Natural killer cell treated with Interleukin-12 subunit alpha and Interleukin-12 subunit beta and Interleukin-15 and Interleukin-18, amount 100 ng/mL, for 72 hours (primary cell): ENCODE measurements at places on chromosomes 11 and 22. TPM values are rescaled to one million over a fixed set of nuclear protein-coding genes. Genes with fewer than 3 reads are reported as not detected.

GDPD4 gene
- total RNA-seq = not detected

GRCh38 chr22:36492109-36492508, 10.7 kb upstream of the TXN2 start:
- peaks cover 3% of the 10 kb centered on the region for H3K36me3 ChIP-seq
- no peak for DNase-seq
- H3K4me1 ChIP-seq = peaks cover 5% of the 10 kb centered on the region
- no peak overlapping the region for H3K27ac ChIP-seq
- no peaks in the 10 kb centered on the region for H3K27me3 ChIP-seq

- no peak overlapping the region for H3K4me3 ChIP-seq
- no peak overlapping the region for H3K27ac ChIP-seq
- H3K4me1 ChIP-seq = no peaks in the 10 kb centered on the region
- H3K36me3 ChIP-seq = no peaks in the 10 kb centered on the region
- DNase-seq = no peak
These were observed 2.3 kb downstream of the GPHA2 start for GRCh38 chr11:64933213-64933934.

- no peak for DNase-seq
- no peak overlapping the region for H3K4me3 ChIP-seq
- H3K27ac ChIP-seq = no peak overlapping the region
- no peaks in the 10 kb centered on the region for H3K4me1 ChIP-seq
- no peaks in the 10 kb centered on the region for H3K36me3 ChIP-seq
- H3K27me3 ChIP-seq = no peaks in the 10 kb centered on the region
These were observed 1286.5 kb upstream of the TENM4 start for GRCh38 chr11:80727315-80727714.

DNA sequence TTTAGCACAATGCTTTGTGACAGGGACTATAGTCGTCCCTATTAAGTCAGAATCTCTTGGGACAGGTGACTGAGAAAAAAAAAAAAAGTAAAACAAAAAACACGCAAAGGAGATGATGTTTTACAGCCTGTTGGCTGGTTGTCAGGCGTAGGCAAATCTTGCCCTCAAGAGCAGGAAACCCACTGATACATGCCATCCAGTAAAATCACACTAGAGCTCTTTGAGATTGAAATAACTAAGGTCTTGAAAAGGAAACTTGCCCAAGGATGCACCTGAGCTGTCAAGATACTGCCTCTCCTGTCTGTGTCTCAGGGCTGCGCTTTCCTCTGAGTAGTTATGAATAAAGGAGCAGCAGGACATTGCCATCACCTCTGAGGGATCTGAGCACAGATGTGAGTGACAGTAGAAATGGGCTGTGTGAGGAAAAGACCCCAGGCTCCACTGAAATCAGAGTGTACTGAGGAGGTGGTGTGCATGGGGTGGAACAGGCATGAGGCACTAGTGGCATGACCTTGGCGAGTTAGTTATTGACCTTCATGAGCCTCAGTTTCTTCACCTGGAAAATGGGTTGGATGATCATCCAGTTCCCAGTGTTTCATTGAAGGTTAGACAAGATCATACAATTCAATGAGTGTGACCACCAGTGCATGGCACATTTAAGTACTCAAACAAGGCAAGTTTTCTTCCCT, 23.3 kb downstream of the MICAL2 start:
- no peaks in the 10 kb centered on the region for H3K36me3 ChIP-seq
- no peaks in the 10 kb centered on the region for H3K27me3 ChIP-seq
- no peak overlapping the region for H3K27ac ChIP-seq
- DNase-seq = no peak
- peaks cover 8% of the 10 kb centered on the region for H3K4me1 ChIP-seq

GRCh38 chr11:130159657-130160497, at the start of gene ST14:
Gene ST14 (plus strand): TSS chr11:130159782. CDS start chr11:130159980, 198 bp downstream.
- H3K27me3 ChIP-seq = peaks cover 41% of the 10 kb centered on the region
- peaks cover 6% of the 10 kb centered on the region for H3K36me3 ChIP-seq
- DNase-seq = no peak

- H3K4me3 ChIP-seq = no peak overlapping the region
- no peaks in the 10 kb centered on the region for H3K36me3 ChIP-seq
- H3K27me3 ChIP-seq = peaks cover 22% of the 10 kb centered on the region
- no peak overlapping the region for H3K27ac ChIP-seq
- H3K4me1 ChIP-seq = no peaks in the 10 kb centered on the region
These were observed 124.3 kb downstream of the DBX1 start for GRCh38 chr11:20035701-20036601.

DNA sequence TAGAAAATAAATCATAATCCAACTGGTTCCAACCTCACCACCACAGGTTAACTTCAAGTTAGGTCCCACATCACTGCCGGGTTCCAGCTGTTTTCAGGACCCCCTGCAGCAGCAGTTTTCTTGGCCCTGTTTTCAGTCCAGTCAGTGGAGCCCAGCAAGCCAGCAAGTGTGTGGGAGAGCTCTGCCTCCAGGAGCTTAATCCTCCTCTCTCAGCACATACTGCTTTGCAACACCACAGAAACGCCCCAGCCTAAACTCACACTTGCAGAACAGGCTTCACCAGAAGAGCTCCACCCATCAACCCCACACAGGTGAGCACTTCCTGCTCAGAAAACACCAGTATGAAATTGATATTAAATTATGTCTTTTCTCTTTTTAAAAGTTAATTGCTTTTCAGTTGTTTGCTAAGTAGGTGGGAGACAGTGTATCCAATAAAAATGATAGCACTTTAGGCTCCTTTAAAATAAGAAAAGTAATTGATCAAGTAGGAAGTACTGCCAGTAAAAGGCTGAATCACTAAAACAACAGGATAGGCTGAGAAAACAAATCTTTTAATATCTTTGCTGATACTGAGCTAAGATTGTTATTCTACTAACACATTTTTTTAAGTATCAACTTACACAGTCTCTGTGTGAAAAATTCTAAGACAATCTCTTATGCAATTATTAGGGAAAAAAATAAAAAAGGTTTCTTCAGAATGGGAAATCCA, 81.5 kb upstream of the TP53AIP1 start:
- no peak overlapping the region for H3K4me3 ChIP-seq
- H3K27me3 ChIP-seq = peaks cover 3% of the 10 kb centered on the region
- no peak overlapping the region for H3K27ac ChIP-seq

IGLL1 gene
- not detected for total RNA-seq

- DNase-seq = no peak
- peaks cover 16% of the 10 kb centered on the region for H3K27me3 ChIP-seq
- H3K36me3 ChIP-seq = no peaks in the 10 kb centered on the region
- no peaks in the 10 kb centered on the region for H3K4me1 ChIP-seq
- no peak overlapping the region for H3K27ac ChIP-seq
- H3K4me3 ChIP-seq = no peak overlapping the region
These were observed 5.8 kb upstream of the MS4A14 start for GRCh38 chr11:60390419-60390818.

DNA sequence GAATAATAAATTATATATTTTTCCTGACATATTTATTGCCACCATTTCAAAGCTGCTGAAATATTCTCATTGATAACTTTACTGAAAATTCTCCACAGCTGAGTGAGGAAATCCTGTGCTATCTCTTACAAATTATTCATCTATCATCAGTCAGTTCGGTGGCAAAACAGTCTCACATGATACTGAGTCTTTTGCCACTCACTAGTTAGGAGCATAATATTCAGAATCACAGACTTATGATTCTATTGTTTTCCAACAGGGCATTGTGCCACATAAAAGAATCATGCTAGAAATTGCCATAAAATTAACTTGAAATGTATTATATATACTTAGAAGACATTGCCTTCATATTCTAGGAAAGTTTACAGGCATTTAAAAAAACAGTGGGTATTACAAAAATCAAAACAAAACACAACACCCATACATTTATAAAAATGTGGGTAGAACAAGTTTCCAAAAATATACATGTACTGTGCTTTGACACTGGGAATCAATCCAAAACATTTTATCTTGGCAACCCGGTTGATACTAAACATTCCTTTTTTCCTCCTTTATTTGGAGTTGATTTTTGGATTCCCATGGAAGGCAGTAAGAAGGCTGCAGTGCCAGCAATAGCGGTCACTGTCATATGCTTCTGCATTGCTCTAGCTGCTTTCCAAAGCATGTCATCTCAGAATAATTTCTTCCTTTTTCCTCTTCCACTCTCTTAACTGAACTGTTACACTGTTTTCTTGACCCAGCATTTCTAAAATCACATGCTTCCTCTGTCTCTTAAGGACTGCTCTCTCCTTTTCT, 42.5 kb downstream of the ATG16L2 start:
- no peak overlapping the region for H3K4me3 ChIP-seq
- no peak overlapping the region for H3K27ac ChIP-seq
- peaks cover 4% of the 10 kb centered on the region for H3K4me1 ChIP-seq
- no peak for DNase-seq
- peaks cover 9% of the 10 kb centered on the region for H3K36me3 ChIP-seq

GRCh38 chr22:29475550-29475949, 4.5 kb upstream of the NEFH start:
- H3K4me1 ChIP-seq = peaks cover 5% of the 10 kb centered on the region
- H3K36me3 ChIP-seq = no peaks in the 10 kb centered on the region
- no peak overlapping the region for H3K27ac ChIP-seq
- DNase-seq = no peak

DNA sequence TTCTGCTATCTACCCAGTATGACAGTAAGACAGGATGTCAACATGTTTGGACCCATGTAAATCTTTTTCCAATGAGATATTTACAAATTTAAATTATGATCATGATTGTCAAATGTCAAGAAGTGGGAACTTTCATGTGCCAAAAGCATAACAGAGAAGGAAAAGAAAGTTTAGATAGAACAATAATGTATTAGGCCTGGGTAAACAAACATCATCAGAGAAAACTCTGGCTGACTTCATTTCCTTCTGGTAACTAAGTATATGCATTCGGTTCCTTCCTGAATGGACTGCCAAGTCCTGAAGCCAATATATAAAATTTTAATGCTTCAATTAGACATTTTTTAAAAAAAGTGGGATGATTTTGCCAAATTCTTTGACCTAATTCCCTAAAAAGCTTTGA, 16.5 kb downstream of the RNF141 start:
- no peaks in the 10 kb centered on the region for H3K27me3 ChIP-seq
- H3K36me3 ChIP-seq = peaks cover 26% of the 10 kb centered on the region
- no peak overlapping the region for H3K4me3 ChIP-seq
- DNase-seq = no peak

DNA sequence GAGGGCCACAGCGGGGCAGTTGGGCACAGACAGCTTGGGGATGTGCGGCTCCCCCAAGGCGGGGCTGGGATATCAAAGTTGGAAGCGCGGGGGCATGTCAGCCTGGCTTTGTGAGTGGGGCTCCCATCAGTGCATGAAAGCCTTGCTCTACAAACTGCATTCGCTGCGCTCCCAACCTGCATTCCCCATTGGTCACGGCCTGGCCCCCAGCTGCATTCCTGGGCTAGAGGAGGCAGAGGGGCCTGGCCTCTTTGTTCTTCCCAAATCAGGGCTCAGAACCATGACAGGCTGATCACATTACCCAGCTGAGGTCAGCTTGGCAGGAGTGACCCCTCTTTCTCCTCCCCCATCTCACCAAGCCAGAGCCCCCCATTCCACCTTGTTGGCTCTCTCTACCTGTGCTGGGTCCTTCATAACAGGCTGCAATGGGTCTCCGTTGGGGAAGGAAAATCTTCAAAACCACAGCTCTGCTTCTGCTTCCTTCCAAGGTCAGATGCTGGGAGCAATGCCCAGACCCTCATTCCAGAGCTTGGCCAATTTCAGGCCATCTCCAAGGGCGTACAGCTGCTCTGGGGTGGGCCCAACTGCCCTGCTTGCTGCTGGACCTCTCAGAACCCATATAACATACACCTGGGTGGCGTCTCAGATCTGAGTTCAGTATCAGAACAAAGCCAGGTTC, 38.7 kb upstream of the CDON start:
- DNase-seq = no peak
- H3K4me3 ChIP-seq = no peak overlapping the region
- H3K27me3 ChIP-seq = peaks cover 8% of the 10 kb centered on the region

DNA sequence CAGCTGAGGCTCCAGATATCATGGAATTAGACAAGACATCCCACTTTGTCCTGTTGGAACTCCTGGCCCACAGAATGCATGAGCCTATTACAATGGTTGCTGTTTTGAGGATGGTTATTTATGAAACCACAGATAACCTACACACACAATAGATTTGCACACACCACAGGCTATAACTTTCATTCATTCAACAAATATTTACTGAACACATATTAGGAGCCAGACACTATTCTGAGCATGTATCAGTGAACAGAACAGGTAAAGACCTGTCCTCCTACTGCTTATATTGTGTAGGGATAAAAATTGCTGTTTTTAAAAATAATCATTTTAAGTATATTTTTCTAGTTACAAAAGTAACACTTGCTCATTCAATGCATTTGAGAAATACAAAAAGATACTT, 13.4 kb upstream of the LDLRAD3 start:
- H3K27me3 ChIP-seq = peaks cover 15% of the 10 kb centered on the region
- DNase-seq = no peak
- H3K36me3 ChIP-seq = no peaks in the 10 kb centered on the region
- H3K4me3 ChIP-seq = no peak overlapping the region
- H3K27ac ChIP-seq = no peak overlapping the region

APOA5 gene
- total RNA-seq = not detected

DNA sequence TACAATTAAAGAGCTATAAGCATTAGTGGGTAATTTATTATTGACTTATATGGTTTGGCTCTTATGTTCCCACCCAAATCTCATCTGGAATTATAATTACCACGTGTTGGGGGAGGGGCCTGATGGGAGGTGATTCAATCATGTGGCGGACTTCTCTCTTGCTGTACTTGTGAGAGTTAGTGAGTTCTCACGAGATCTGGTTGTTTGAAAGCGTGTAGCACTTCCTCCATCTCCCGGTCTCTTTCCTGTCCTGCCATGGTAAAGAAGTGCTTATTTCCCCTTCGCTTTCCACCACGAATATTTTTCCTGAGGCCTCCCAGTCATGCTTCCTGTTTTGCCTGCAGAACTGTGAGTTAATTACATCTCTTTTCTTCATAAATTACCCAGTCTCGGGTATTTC, 28.1 kb upstream of the CHORDC1 start:
- H3K4me1 ChIP-seq = peaks cover 8% of the 10 kb centered on the region
- H3K27ac ChIP-seq = peak overlapping the region; percentile 70
- peaks cover 12% of the 10 kb centered on the region for H3K27me3 ChIP-seq
- no peaks in the 10 kb centered on the region for H3K36me3 ChIP-seq
- peak overlapping the region; percentile 64 for H3K4me3 ChIP-seq
- DNase-seq = no peak
